Breast epithelium (tissue), 4 donors: ENCODE measurements at places on chromosomes 12 and 14. TPM values are rescaled to one million over a fixed set of nuclear protein-coding genes. Genes with fewer than 3 reads are reported as not detected.
A peak's percentile ranks its signal among the peaks of the same experiment; 100 is the strongest.

DNA sequence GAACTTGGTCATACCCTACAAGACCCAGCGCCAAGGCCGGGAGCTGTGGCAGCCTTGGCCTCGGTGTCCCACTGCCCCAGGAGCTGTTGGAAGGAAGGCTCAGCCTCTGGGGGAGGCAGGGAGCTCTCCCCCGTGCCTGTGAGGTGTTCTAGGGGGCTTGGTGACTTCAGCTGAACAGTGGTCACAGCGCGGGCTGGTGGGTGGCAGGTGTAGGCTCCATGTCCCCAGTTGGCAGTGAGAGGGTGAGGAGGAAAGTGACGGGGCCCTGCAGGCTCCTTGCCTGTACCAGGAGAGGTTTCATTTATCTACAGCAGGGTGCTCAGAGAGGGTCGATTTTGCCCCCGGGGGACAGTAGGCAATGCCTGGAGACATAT lies 47.5 kb downstream of the DLK1 start:
- peak; percentile 24 for DNase-seq

- no peak for DNase-seq
Measured at GRCh38 chr12:89649139-89649538, 59.5 kb downstream of the ATP2B1 start.

DNA sequence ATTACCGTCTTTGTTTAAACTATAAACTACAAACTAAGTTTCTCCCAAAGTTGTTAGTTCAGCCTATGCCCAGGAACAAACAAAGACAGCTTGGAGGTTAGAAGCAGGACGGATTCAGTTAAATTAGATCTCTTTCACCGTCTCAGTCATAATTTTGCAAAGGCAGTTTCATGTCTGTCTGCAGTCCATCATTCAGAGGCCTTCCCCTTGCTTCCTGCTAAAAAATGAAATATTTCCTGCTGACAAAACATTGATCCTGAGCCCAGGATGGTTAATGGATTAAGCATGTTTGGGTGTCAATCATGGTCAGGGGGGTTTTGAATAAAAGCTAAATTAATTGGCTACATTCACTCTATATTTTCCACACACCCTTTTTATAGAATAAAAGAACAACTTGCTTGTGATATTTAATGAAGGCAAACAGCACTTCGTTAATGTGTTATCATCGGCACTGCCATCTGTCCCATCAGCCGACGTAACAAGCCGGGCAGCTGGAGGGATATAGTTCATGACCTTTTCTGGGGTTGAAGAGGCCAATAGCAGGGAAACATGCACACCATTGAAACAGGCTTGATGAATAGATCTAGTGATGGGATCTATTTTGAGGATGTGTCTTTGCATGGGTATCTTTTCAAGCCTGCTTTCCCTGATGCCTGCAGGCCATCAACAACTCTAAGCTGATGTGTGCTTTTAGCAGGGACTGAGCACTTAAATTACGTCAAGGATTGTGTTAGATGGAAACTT lies 521.3 kb upstream of the TMEM132C start:
- no peak for DNase-seq

DNA sequence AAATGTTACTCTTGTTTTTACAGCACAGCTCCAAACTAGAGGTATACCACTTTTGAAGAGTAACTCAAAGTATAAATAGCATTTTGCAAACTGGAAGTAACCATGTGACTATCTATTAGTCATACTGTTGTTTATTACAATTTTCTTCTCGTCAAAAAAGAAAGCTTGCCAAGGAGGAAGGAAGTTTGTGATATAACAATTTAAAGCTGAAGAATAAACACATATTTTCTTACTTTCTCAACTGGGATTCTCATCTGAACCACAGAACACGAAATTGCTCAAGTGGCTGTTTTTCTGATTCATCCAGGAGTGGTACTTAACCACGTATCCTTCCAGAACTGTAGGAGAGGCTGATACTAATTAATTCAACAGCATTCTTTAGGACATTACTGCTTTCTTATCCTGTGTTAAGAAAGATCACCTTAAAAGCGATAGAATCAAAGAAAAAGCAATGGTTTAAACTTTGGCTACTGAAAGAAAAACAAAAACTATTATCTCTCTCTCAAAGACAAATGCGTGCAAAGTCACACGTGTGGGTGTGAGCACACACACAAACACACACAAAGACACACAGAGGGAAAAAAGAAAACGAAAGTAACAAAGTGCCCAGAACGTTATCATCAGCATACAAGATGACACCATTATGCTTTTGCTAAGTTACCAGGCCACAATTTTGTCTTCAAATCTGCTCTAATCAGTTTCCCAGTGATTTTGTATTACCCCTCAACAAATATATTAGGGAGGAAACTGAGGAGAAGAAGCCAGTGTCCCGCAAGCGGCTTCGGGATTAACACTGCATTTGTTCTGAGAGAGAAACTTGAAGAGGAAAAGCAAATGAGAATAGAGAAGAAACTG lies at the start of gene CLEC2B:
Gene CLEC2B, minus strand, starts transcription at position 48 of the 855 bp plus-strand sequence.
- DNase-seq, result no peak

- DNase-seq, result no peak
Measured at GRCh38 chr12:74021937-74022336, 515.7 kb upstream of the ATXN7L3B start.

- no peak for DNase-seq
Measured at GRCh38 chr12:10069976-10070375, 28.8 kb downstream of the CLEC1A start.

DNA sequence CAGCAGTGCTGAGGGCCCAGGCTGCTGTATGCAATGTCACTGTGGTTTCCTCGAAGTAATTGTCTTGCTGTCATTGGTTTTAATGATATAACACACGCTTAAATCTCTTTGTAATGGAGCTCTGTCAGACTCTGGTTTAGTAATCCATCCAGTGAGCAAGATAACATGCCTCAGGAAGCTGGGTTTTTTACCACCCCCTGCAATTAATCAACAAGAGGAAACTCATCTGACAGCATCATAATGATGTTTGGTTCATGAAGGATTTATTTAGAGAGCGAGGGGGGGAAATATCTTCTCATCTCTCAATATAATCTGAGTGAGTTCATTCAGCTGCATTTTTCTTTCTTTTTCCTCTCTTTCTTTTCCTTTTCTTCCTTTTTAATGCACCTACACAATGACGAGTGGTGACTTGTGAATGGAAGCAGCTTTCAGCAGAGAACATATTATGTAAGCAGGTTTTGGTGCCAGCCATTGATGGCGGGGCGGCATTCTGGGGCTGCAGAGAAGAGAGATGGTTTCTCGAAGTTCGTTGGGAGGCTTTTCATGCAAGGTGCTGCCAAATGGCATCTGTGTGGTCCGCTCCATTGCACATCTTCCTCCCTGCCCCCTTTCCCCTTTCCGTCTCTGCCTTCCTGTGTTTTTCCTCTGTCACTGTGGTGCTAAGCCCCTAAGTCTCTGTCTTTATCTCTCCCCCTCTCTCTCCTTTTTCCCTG lies 6.7 kb downstream of the RPH3A start:
- DNase-seq, result no peak

- DNase-seq, result no peak
Measured at GRCh38 chr12:107079172-107080011, 14.0 kb downstream of the CRY1 start.

Gene SMOC1
- 32.6 TPM for total RNA-seq
